ENCODE measurements at places on chromosomes 7 and 10. TPM values are rescaled to one million over a fixed set of nuclear protein-coding genes. Genes with fewer than 3 reads are reported as not detected.

- H3K4me1 ChIP-seq = no peaks in the 10 kb centered on the region
- DNase-seq = no peak
- no peak overlapping the region for H3K27ac ChIP-seq
- no peaks in the 10 kb centered on the region for H3K27me3 ChIP-seq
Observed at GRCh38 chr7:116843378-116843777, 19.0 kb upstream of the CAPZA2 start.

- no peak overlapping the region for H3K27ac ChIP-seq
- H3K27me3 ChIP-seq = no peaks in the 10 kb centered on the region
- no peaks in the 10 kb centered on the region for H3K36me3 ChIP-seq
- H3K4me1 ChIP-seq = no peaks in the 10 kb centered on the region
Observed at GRCh38 chr10:64762861-64763260, 1241.7 kb downstream of the REEP3 start.

Gene SORCS3
- total RNA-seq = 1.8 TPM

Gene LBX1
- total RNA-seq = not detected

DNA sequence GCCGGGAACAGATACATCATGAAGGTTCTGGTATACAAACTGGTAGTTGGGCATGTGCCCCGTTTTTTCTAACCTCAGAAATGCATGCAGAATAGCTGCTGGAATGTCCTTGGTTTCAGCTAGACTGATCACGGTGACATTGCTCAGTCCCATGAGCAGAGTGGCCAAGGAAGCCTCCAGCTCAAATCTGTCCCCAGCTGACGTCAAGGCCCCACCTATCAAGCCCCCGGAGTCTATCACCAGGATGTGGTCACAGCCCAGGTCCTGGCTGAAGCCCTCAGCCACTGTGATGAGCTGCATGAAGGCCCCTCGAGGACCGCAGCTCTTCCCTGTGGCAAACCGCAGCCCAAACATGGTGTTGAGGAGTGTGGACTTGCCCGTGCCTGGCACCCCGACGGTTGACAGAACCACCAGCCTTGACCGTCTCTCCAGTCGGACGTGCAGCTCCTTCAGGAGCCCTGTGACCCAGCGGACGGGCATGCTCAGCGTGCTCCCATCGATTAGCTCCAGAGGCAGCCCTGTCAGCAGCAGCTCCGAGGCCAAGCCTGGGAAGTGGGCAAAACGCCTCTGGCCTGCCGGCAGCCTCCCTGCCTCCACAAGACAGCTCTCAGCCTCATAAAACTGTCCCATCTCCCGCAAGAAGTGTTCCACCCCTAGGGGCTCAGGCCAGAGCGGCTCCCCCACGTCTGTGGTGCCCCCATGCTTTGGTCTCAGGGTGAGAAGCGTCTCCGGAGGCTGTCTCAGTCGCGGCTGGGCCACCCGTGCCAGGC lies 7.8 kb upstream of the MRPS24 start:
- DNase-seq = no peak
- no peaks in the 10 kb centered on the region for H3K27me3 ChIP-seq
- no peaks in the 10 kb centered on the region for H3K36me3 ChIP-seq
- H3K4me1 ChIP-seq = peaks cover 4% of the 10 kb centered on the region
- no peak overlapping the region for H3K4me3 ChIP-seq

DNA sequence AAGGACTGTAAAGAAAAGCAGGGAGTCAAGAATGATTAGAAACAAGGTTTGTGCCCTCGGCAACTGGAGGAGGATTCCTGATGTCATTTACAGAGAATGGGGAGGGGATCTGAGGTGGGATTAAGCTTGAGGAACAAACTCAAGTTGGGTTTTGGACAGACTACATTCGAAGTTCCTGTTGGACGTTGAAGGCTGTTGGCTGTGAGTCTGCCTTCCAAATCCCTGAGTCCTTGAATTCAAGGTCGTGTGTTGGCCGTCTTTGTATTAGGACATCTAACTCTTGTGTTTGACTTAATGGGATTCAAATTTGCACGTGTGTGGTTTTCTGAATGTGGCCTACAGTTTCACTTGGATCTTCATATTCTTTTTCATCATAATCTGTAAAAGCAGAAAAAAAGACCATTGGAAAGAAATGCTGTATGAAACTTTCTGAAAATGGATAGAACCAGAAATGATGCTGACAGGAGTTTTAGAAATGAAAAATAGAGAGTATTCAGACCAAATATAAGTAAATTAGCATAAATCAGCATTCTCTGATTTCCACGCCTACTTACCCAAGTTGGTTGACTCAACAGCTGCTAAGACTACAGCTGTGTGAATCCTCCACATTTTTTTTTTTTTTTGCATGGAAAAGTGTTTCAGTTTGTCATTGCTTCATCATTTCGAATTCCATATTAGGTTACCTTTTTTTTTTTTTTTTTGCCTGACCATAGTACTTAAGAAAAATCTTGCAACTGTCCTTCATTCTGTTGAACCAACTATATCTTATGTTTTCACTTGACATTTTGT lies 94.8 kb downstream of the KIAA1217 start:
- H3K36me3 ChIP-seq = no peaks in the 10 kb centered on the region
- DNase-seq = no peak
- H3K27ac ChIP-seq = no peak overlapping the region
- H3K4me3 ChIP-seq = no peak overlapping the region
- no peaks in the 10 kb centered on the region for H3K27me3 ChIP-seq
- H3K4me1 ChIP-seq = peaks cover 31% of the 10 kb centered on the region

DNA sequence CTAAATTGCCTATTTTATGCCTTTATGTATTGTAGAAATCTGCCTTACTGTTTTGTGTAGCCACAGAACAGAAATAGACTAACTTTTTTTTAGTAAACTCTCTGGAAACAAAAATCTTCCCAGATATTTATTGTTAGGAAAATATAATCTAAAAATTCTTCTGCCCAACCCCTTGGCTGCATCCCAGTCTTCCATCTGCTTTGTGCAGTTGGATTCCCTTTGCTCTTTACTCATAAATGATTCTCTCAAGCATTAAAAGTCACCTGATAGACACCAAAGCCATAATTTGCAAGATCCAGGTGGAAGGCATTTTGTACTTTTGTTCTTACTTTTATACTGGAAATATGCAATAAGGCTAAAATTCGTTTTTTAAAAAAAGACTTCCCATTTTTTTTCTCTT lies 6.1 kb upstream of the CAV2 start:
- no peak overlapping the region for H3K4me3 ChIP-seq
- no peaks in the 10 kb centered on the region for H3K36me3 ChIP-seq
- H3K27ac ChIP-seq = peak overlapping the region; percentile 55
- peaks cover 2% of the 10 kb centered on the region for H3K4me1 ChIP-seq
- no peaks in the 10 kb centered on the region for H3K27me3 ChIP-seq
- no peak for DNase-seq

DNA sequence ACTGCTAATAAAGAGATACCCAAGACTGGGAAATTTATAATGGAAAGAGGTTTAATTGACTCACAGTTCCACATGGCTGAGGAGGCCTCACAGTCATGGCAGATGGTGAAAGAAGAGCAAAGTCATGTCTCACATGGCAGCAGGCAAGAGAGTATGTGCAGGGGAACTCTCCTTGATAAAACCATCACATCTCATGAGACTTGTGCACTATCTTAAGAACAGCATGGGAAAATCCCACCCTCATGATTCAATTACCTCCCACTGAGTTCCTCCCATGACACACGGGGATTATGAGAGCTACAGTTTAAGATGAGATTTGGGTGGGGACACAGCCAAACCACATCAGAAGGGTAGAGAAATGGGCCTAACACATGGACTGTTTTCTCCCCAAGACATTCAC lies 156.3 kb downstream of the CCDC71L start:
- H3K4me1 ChIP-seq = no peaks in the 10 kb centered on the region
- no peaks in the 10 kb centered on the region for H3K27me3 ChIP-seq
- H3K4me3 ChIP-seq = no peak overlapping the region
- DNase-seq = no peak
- H3K27ac ChIP-seq = no peak overlapping the region
- no peaks in the 10 kb centered on the region for H3K36me3 ChIP-seq

GRCh38 chr7:39587393-39587792 lies 21.2 kb downstream of the YAE1 start:
- DNase-seq = no peak
- H3K4me1 ChIP-seq = no peaks in the 10 kb centered on the region
- H3K4me3 ChIP-seq = no peak overlapping the region
- H3K36me3 ChIP-seq = no peaks in the 10 kb centered on the region

DNA sequence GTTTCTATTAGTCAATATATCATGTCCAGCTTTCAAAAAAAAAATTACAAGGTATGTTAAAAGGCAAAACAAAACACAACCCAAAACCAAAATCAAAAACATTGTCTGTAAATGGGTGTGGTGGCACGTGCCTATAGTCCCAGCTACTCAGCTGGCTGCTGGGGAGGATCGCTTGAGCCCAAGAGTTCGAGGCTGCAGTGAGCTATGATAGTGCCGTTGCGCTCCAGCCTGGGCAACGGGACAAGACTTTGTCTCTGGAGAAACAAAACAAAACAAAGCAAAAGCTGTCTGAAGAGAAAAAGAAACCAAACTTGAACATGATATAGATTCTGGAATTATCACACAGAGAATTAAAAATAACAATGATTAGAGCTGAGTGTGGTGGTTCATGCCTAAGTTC lies 10.3 kb upstream of the CPA5 start:
- no peaks in the 10 kb centered on the region for H3K4me1 ChIP-seq
- H3K36me3 ChIP-seq = no peaks in the 10 kb centered on the region
- H3K27me3 ChIP-seq = no peaks in the 10 kb centered on the region
- H3K27ac ChIP-seq = no peak overlapping the region

Gene CYP2E1
- 1.3 TPM for total RNA-seq

Gene LRRC61
- total RNA-seq = 9.6 TPM

DNA sequence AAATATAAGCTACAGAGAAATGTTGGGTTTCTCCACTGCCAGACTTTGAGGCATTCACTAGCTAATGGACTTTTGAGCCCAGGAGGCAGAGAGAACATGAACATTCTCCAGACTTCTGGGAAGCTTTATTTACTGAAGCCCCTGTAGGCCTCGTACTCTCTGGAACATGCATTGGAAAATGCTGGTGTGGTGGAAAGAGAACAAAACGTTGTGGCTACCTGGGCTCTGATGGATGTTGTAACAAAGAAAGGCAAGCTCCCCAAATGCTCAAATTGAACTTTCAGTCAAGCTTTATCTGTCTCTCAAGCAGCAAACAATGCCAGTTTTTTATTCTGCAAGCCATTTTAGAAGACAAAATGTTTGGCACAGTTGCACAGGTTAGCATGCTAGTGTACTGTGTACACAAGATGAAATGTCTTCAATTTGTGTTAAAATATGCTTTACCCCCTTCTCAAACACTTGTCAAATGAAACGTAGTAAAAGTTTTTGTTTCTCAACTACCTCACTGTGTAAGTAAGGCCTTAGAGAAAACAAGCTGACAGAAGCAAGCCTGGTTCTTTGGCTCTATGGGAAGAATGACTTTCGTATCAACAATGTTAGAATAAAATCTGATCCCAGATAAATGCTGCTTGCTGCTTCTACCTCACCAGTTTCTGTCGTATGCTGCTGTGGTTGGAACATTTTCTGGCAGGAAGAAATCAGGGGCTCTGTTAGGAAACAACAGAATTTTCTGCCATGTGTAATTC lies 71.0 kb upstream of the CC2D2B start:
- no peaks in the 10 kb centered on the region for H3K36me3 ChIP-seq
- no peak for DNase-seq
- no peaks in the 10 kb centered on the region for H3K27me3 ChIP-seq
- peak overlapping the region; percentile 18 for H3K27ac ChIP-seq

DNA sequence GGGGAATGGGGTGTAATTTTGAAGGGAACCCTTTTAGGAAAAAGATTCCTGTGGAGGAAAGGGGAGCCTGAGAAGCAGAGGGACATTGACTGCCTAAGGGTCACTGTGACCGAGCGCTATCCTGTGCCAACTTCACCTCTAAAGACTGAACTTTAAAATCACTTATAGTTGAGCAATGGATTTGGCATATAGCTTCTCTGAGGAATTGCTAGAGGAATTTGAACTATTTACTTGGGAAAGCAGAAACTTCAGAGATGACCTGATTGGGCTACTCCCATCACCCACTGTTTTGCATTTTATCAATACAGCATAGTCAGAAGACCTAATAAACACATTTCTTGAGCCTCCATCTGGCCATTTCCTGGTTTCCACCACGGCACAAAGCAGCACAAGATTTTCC lies 23.7 kb upstream of the WNT16 start:
- H3K4me3 ChIP-seq = no peak overlapping the region
- DNase-seq = no peak
- no peaks in the 10 kb centered on the region for H3K36me3 ChIP-seq
- H3K4me1 ChIP-seq = no peaks in the 10 kb centered on the region
- no peaks in the 10 kb centered on the region for H3K27me3 ChIP-seq
